ENCODE measurements at places on chromosomes 16 and 17.

DNA sequence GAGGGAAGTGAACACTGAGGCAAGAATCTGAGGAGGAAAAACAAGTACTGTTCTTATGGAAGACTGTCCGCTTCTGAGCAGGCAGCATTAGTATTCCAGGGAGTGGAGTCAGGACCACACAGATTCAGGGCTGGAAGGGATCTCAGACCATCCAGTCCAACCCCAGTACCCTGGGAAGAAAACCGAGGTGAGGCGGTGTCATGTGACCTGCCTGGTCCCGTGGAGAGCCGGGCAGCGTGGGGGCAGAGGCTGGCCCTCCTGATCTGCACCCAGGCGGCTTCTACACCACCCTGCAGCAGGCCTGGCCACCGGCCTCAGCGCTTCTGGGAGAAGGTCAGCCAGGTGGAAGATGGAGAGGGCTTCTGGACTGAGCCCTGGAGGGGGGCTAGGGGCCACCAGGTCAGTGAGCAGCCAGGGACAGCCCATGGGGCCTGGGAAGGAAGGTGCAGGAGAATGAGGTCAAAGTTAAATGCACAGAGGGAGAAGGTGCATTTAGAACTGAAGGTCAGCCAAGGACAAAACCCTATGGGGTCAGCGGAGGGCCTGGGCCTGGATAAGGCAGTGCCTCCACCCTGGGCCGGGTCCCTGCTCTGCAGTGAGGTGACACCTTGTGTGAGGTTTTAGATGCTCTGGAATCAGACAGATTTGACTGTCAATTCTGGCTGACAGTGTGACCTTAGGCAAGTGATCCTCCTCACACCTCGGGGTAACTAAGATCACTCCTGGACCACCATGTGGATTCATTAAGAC, 45.9 kb downstream of the VAC14 start:
- no peak for DNase-seq

DNA sequence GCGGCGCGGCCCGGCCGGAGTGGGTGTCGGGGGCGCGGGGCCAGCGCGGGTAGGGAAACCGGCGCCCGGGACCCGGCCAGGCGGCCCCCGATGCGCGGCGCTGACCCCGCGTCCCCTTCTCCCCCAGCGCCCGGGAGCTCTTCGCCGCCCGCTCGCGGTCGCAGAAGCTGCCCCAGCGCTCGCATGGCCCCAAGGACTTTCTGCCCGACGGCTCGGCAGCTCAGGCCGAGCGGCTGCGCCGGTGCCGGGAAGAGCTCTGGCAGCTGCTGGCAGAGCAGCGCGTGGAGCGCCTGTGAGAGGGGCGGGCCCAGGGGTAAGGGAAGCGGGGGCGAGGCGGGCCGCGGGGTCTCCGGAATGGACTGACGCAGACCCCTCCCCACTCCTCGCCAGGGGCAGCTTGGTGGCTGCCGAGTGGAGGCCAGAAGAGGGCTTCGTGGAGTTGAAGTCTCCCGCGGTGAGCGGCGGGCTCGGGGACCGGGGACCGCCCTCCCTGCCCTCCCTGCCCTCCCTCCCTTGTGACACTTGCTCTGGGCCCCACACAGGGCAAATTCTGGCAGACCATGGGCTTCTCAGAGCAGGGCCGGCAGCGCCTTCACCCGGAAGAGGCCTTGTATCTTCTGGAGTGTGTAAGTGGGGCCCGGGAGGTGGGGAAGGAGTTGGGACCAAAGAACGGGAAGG, 430 bp downstream of the TSEN54 start:
- DNase-seq: no peak

- DNase-seq: no peak
These were observed 103.8 kb downstream of the ANKFN1 start for GRCh38 chr17:56257075-56257474.

GRCh38 chr17:79630821-79631639, 20.2 kb upstream of the RBFOX3 start:
- DNase-seq: no peak

DNA sequence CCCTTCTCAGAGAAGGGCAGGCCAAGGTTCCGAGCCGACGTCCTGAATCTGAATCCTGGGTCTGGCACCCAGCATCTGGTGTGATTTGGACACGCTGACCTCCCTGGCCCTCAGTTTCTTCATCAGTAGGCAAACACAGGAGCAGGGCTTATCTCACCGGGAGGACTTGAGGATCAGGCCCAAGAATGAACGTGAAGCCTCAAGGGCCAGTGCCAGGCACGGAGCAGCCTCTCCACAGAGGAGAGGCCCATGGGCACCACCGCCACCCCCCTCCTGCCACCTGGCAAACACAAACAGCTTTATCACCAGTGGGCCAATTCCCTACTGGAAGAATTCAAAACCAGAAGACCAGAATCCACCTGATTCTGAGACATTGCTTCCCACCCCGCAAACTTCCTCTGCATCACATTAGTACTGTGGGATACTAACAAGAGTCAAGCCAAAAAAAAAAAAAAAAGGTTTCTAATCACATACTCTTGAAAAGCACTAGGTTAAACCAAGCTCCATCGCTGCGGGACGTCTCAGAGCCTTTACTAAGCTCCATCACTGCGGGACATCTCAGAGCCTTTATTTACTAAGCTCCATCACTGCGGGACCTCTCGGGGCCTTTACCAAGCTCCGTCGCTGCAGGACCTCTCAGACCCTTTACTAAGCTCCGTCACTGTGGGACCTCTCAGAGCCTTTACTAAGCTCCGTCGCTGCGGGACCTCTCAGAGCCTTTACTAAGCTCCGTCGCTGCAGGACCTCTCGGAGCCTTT, 68.0 kb upstream of the DOC2B start:
- no peak for DNase-seq

GRCh38 chr16:56715126-56715525, 14.8 kb upstream of the NUP93 start:
- no peak for DNase-seq
